COR-L47 (cell line): ENCODE measurements at places on chromosomes 3 and 15.
A peak's percentile ranks its signal among the peaks of the same experiment; 100 is the strongest.

DNA sequence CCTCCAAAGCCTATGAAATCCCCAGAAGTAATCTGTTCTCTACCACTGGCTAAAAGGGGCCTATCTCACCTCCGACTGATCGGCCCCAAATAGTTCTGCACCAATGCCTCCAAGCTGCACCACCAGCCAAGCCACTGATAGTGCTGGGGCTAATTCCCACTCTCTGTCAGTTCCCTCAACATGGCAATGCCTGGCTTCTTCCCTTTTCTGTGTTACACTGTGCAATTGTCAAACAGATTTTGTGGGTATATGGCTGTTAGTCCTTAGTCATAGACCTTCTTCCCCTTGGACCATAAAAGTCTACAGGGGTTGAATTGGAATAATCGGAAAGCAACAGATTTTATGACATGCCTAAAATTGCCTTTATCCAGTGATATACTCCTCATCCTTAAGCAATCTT, 9.3 kb upstream of the UBE2E2 start:
- DNase-seq = no peak

GRCh38 chr15:69394556-69395282, 19.4 kb upstream of the KIF23 start:
- peak; percentile 54 for DNase-seq

DNA sequence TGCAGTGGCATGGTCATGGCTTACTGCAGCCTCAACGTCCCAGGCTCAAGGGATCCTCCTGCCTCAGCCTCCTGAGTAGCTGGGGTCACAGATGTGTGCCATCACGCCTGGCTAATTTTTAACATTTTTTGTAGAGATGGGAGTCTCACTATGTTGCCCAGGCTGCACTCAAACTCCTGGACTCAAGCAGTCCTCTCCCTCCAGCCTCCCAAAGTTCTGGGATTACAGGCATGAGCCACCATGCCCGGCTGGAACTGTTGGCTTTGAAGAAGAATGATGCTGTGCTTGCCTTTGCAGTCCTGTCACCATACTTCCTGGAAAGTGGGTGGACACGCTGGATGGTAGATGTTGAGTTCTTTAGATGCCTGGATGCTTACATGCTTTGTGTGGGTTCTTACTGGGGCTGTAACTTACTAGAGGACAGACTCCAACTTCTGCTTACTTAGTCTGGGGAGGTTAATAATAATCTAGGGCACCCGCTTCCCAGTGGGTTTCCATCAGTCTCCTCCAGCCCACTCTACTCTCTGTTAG, 36.7 kb downstream of the IGF1R start:
- no peak for DNase-seq

- DNase-seq = no peak
Measured at GRCh38 chr3:112302150-112302830, 8.3 kb upstream of the SLC9C1 start.

- peak; percentile 58 for DNase-seq
Measured at GRCh38 chr3:187015903-187016638, 85.7 kb downstream of the ST6GAL1 start.

- no peak for DNase-seq
Measured at GRCh38 chr3:8490079-8490552, 11.5 kb upstream of the LMCD1 start.

DNA sequence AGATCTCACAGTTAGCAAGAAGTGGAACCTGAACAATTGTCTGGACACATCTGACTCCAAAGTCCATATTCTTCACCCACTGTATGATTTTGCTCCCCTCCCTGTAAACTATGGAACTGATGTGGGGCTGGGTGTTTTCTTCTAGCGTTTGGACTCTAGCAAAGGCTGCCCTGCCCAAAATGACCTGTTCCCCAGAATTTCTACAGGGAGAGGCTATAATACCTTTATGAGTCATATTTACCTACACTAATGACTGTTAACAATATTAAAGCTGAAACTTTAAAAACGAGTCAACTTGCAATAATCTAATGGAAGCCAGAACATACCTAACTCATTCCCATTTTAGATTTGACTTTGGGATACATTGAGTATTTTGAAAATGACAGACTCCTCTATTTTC, 531.2 kb upstream of the CFAP20DC start:
- DNase-seq = no peak

GRCh38 chr3:49523756-49524747, 30.2 kb upstream of the BSN start:
- no peak for DNase-seq

- no peak for DNase-seq
Measured at GRCh38 chr3:158152186-158152585, 42.3 kb downstream of the RSRC1 start.

- DNase-seq = no peak
Measured at GRCh38 chr3:88321363-88322050, 171.7 kb downstream of the C3orf38 start.

DNA sequence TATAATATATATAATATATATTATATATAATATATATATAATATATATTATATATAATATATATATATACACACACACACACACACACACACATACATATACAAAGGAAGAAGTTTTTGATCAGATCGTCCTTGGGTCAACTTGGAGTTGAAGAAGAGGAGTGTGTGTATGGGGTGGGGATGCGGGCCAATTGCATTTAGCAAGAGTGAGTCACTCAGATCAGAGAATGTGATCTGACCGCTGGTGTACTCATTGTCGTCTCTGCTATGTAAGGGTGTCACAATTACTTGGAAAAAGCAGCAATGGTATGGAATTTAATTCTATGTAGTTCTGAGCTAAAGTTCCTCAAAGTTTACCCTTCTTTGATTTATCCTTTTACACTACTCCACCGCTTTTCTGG, 4.6 kb upstream of the VGLL3 start:
- no peak for DNase-seq

- no peak for DNase-seq
Measured at GRCh38 chr15:83999396-84000135, 236.0 kb upstream of the GOLGA6L4 start.

DNA sequence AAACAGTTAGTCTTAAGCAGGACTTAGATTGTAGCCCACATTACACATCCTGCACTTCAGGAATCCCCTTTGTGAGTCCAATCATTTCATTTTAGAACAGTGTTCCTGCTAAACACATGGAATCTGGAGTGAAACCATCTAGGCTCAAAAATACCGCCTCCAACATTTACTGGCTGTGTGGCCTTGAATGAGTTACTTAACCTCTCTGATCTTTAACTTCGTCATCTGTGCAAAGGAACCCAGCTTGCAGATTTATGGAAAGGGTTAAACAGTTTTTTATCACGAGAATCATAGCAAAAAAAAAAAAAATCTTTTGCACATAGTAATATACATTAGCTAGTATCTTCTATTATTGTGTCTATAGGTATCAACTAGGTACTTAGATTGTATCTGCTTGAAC, 8.0 kb upstream of the LRTM1 start:
- DNase-seq = no peak

GRCh38 chr3:13276438-13277195, 143.5 kb downstream of the NUP210 start:
- DNase-seq = no peak

- no peak for DNase-seq
Measured at GRCh38 chr3:179373938-179374337, 26.4 kb downstream of the MFN1 start.

DNA sequence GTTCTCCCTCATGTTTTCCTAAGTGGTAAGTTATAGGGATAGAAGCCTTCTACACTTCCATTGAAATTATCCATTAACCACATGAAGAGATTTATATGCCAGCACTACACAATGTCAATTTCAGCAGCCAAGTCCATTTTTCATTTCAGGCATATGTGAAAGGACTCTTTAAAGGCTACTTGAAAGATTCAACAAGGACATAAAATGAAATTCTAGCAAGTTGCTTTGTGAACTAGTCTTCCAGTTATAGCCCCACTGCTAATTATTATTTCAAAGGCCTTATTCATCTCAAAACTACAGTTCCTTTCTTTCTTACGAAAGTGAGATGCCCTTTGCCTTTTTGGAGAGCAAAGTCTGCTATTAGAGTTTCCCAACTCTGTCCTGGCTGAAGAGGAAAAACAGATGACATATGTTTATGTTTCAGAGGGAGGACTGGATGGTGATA, 66.0 kb upstream of the SLC2A2 start:
- no peak for DNase-seq

- DNase-seq = no peak
Measured at GRCh38 chr15:46442184-46442583, 807.4 kb downstream of the SQOR start.

DNA sequence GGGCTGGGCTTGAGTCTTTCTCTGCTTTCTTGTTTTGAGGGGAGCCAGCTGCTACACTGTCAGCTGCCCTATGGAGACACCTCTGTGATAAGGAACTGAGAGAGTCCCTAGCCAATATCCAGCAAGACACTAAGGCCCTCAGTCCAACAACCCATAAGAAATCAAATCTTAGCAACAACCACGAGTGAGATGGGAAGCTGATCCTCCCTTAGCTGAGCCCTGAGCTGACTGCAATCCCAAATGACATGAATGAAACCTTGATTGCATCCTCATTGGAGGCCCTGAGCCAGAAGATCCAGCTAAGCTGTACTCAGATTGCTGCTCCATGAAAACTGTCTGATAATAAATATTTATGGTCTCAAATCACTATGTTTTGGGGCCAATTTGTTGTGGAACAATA, 302.1 kb upstream of the MME start:
- no peak for DNase-seq

DNA sequence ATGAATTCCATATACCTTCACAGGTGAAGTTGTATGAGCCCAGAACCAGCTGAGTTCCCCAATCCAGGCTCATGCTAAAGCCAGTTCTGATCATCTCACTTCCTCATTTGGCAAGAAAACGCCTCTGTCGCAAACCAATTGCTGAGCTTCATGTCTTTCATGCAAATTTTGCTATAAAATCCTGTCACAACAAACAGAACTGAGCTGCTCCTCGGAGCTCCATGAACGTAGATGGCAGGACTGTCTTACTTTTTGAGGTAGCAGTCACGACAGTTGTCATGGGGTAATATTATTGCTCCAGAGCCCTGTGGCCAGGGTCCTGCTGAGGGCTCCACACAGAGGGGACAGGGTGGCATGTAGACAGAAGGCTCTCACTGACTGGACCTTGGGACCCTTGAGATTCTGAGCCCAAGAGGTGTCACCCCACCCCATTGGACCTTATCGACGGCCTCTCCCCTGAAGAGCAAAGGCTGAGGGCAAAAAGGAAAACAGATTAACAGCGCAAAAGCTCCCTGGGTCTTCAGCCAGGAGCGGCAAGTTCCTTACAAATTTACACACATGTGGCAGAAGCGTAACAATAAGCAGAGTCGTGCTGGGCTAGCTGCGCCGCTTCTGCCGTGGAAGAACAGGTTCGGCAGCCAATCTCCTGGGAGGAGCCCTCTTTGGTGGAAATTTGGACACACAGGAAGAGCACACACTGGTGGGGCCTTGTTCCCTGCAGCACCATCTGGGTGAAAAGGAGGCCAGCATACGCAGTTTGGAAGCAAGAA, 249.2 kb downstream of the OPA1 start:
- DNase-seq = no peak

GRCh38 chr3:115552007-115552406, 71.3 kb upstream of the GAP43 start:
- DNase-seq = no peak

- no peak for DNase-seq
Measured at GRCh38 chr3:184160456-184160855, 5.3 kb downstream of the DVL3 start.

- no peak for DNase-seq
Measured at GRCh38 chr3:170584585-170585007, 1.3 kb downstream of the SLC7A14 start.

- no peak for DNase-seq
Measured at GRCh38 chr3:105829229-105829628, 39.6 kb downstream of the CBLB start.

DNA sequence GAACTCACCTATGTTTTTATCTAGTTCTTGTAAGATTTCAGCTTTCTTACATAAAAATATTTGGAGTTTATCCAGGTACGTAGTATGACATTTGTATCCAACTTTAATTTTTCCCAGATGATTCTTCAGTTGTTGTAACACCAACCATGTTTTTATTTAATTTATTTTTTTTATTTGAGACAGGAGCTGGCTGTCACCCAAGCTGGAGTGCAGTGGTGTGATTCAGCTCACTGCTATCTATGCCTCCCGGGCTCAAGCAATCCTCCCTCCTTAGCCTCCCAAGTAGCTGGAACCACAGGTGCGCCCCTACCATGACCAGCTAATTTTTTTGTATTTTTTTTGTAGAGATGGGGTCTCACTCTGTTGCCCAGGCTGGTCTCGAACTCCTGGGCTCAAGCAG, 6.6 kb downstream of the XYLB start:
- DNase-seq = no peak

DNA sequence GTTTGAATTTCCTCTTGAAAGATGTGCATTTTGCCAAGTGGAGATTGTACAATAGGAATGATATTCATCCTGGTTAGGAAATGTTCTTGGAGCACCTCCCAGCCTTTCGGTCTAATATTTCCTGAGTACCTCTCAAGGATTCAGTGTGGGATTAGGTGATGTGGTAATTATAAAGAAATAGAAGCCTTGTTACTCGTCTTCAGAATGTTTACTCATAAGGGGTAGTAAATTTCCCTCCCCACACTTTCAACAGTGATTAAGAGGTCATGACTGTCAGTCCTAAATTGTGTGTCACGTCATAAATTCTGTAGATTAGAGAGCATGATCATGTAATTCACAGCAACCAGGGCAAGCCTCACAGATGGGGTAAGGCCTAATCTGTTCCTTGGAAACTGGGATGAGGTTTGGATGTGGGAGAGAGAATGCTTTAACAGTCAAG, 633.1 kb upstream of the TBL1XR1 start:
- DNase-seq = no peak

DNA sequence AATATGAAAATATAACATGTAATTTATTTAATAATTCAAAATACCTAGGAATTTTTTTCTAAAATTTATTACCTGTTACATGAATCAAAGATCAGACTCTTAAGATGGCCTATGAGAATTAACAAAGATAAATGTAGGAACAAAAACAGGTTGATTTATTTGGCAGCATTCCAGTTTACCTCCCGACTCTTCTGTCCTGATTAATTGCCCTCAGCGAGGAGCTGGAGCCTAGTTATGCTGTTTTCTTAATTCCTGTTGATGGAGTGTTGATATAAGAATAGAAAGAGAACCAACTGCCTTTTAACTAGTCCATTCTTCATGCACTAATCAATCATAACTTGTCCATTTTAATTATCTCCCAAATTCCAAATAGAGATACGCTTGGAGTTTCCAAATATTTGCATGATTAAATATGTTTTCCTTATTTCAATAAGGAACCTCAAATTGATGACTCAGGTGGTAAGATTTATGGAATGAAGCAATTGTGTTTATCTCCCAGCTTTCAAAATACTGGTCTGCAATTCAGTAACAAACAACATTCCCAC, 10.6 kb upstream of the CPB1 start:
- peak; percentile 92 for DNase-seq

- DNase-seq = no peak
Measured at GRCh38 chr15:78174401-78174800, 25.2 kb downstream of the IDH3A start.

GRCh38 chr3:141306276-141306675, 62.0 kb upstream of the ZBTB38 start:
- DNase-seq = no peak

DNA sequence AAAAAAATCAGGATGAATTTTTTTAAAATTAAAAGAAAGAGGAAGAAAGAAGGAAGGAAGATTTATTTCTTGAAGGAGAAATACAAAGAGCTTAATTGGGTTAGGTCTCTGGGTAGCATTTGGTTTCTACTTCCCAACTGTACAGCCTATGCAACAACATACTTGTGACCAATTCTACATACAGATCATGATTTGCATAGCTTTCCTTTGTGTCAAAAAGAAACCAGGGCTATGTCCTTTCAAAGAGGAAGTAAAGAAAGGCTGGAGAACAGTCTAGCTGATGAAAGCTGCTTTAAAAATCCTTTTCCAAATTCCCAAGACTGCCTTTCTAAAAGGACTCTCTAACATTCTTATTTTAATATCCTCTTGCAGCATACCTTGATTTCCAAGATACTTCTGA, 6.1 kb upstream of the HGD start:
- DNase-seq = no peak
